ENCODE measurements at places on chromosomes 1 and 21.

- DNase-seq: no peak
Measured at GRCh38 chr1:162230096-162230495, 146.6 kb downstream of the SPATA46 start.

- DNase-seq: peak; percentile 69
Measured at GRCh38 chr1:27979151-27979858, 19.5 kb downstream of the XKR8 start.

DNA sequence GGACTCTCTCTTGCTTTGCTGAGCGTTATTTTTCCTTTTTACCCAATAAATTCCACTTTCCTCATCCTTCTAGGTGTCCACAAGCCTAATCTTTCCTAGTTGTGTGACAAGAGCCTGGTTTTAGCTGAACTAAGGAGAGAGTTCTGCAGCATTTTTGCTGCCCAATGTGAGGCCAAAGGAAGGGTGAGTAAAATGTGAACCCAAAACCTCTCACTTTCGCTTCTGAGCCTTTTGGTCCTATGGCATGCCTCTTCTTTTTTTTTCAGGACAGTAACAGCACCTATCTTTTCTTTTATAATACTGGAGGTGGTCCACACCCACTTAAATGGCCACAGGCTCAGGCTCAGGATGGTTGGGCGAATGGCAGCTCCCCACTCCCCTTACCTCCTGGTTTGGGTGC is 111.1 kb downstream of the COP1 start:
- no peak for DNase-seq

GRCh38 chr1:174447866-174448530 is at the start of gene GPR52:
Gene GPR52 (plus strand): TSS chr1:174447964. CDS start chr1:174448112, 148 bp downstream.
- DNase-seq: no peak

GRCh38 chr1:32303997-32304622 is 12.2 kb downstream of the HDAC1 start:
- no peak for DNase-seq

DNA sequence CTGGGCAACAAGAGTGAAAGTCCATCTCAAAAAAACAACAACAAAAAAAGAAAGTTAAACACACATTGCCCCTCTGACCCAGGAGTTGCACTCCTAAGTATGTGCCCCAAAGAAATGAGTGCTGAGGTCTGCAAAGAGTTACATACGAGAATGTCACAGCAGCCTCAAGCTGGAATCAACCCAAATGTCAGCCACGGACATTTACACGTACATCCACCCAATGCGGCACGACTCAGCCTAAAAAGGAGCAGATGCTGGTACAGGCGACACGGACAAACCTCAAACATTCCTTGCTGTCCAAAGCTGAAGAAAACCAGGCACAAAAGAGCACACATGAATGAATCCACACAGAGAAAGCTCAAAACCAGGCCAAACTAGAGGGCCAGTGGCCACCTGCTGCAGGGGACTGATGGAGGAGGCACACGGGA is 46.8 kb upstream of the ECE1 start:
- DNase-seq: no peak
